ENCODE measurements at places on chromosomes 1 and 21.

GRCh38 chr1:65434255-65434654 lies 13.8 kb downstream of the LEPR start:
- DNase-seq = no peak

GRCh38 chr21:25863747-25864146 lies 129.0 kb downstream of the GABPA start:
- DNase-seq = no peak

- peak; percentile 39 for DNase-seq
Observed at GRCh38 chr1:226223786-226224244, 351 bp downstream of the MIXL1 start.

DNA sequence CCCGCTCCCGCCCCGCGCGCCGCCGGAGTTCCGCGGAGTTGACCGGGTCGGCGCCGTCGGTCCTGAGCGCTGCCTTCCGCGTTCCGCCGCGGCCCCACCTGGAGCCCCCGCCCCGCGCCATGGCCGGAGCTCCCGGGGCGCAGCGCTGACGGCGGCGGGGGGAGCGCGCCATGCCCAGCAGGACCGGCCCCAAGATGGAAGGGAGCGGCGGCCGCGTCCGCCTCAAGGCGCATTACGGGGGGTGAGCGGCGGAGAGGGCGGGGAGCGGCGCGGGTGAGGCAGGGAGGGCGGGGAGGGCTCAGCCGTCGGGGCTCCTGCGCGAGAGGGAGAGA lies 216 bp downstream of the PRKCZ start:
- no peak for DNase-seq

DNA sequence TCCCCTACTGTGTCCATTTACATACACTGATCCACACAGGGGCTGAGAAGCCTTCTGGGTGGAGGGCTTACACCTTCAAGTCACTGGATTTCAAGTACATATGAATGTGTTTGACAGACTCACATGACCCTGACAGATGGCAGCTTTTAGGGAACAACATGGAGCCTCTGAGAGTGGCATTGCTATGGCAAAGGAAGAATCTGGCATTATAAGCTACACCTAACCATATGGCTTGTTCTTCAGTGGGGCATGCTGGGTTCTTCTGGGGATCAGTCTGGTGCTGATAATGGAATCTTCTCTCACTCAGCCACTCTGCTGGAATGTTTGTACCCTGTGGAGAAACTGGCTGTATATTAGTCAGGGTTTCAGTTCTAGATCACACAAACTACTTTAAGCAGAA lies 68.5 kb upstream of the PDE4B start:
- DNase-seq = no peak

DNA sequence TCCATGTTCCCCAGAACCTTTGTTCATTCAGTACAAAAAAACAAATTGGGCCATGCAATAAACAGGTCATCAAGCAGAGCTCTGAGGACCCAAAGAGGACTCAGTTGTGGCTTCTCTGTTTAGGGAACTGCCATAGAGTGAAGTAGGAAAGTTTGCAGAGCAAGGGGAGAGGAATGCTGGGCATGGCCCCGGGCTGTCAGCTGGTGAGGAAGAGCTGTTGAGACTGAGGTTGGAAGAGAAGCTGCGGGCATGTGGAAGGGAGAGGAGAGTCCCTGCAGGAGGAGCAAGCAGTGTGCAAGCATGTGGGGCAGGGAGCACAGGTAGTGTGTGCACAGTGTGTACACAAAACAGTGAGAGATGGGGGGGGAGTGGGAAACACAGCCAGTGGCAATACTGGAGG lies 71.8 kb downstream of the NTPCR start:
- no peak for DNase-seq
